ENCODE measurements at places on chromosomes 5 and 9.
A peak's percentile ranks its signal among the peaks of the same experiment; 100 is the strongest.

GRCh38 chr9:88745276-88746001 is 210.5 kb downstream of the NXNL2 start:
- peak; percentile 99 for DNase-seq

DNA sequence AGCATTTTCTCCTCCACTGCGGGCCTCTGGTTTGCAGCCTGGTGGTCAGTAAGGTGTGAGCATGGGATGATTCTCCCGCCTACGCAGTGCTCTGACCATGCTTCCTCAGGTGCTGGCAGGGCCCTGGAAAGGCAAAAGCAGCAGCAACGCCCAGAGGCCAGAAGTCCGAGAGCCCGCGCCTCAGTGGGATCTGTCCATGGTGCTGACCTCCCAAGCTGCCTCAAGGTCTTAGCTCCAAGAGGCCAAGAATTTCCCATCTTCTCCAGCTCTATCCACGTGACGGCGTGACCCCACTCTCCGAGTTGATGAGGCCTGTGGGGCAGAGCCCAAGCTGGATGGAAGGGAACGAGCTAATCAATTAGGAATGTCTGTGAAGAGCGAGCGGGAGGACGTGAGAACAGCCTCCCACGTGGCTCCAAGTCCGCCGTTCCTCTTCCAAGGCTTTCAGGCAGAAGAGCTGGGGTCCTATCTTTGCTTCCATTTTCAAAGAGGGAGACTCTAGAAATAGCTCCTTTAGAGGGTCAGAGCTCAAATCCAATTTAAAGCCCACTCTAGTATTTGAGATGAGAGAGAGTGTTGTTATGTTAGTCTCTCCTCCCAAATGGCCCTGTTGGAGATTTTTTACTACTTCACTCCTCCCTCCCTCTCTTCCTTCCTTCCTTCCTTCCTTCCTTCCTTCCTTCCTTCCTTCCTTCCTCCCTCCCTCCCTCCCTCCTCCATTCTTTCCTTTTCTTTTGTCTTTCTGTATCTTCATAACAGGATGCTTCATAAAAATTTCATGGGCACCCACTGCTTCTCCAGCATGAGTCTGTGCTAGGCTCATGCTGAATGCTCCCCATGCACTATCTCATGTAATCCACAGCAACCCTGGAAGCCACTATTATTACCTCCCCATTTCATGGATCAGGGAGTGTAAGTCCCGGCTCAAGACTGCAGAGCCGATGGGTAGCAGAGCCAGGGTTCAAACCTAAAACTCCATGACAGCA is 69.3 kb downstream of the OLFM1 start:
- peak; percentile 2 for DNase-seq

DNA sequence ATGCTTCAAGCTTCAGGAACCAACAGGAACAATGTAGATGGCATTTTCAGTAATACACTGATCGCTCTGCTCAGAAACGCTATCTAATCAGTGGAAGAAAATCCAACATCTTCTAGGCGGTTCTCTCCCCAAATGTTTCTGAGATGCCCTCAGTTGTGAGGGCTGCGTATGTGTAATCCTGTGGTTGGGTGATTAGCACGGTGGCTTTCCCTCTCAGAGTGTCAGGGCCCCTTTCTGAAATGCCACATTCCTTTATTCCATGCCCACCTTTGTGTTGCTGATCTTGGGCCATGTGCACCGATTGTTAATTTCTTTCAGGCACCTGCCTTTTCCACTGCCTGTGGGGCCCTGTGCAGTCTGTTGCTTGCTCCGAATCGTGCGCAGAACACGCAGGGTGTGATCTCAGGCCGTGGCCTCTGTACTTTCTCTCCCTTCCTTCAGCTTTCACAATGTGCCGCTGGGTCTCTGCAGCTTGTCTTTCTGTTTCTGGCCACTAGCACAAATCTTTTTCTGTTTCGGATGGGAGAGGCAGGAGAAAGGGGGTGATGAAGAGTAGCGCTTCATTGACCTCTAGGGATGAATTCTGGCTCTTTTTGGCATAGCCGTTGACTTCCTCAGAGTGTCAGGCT is 324.0 kb downstream of the PARP8 start:
- DNase-seq = no peak

GRCh38 chr5:180784497-180785097 is 18.0 kb downstream of the MGAT1 start:
- DNase-seq = peak; percentile 58

GRCh38 chr9:97324954-97325353 is 17.5 kb downstream of the CCDC180 start:
- DNase-seq = no peak

All from HFF-Myc (cell line).